Body of pancreas (tissue), 4 donors: ENCODE measurements at places on chromosomes 2 and 18.
A peak's percentile ranks its signal among the peaks of the same experiment; 100 is the strongest.

DNA sequence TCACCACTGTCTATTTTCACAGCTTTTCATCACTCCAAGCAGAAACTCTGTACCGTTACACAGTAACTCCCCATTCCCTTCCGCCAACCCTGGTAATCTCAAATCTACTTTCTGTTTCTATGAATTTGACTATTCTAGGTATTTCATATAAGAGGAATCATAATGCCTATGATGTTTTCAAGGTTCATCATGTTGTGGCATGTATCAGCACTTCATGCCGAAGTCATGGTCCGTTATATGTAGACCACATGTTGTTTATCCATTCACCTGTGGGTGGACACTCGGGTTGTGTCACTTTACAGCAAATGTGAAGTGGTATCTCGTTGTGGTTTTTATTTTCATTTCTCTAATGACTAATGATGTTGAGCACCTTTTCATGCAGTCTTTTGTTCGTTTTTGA, 21.6 kb downstream of the CPSF3 start:
- H3K27me3 ChIP-seq, result no peaks in the 10 kb centered on the region
- H3K4me1 ChIP-seq, result no peaks in the 10 kb centered on the region
- peaks cover 6% of the 10 kb centered on the region for H3K36me3 ChIP-seq
- H3K4me3 ChIP-seq, result no peak overlapping the region
- no peak overlapping the region for H3K27ac ChIP-seq

DNA sequence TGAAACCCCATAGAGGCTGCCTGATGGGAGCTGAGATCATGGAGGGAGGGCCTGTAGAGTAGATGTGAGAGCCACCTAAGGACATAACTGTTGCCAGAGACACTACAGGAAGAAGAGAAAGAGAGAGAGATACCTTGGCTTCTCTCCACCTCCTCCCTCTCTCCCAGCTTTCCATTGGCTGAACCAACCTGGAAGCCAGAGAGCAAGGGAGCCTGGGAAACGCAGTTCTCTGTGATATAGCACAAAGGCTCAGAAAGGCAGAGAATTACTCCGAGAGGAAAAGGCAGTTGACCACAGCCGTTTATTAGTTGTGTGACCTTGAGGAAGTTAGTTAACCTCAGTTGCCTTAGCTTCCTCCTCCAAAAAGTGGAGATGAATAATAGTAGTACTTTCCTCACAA, 37.7 kb upstream of the MAT2A start:
- peak; percentile 47 for DNase-seq
- peaks cover 20% of the 10 kb centered on the region for H3K4me1 ChIP-seq
- H3K36me3 ChIP-seq, result no peaks in the 10 kb centered on the region
- H3K27ac ChIP-seq, result no peak overlapping the region
- H3K4me3 ChIP-seq, result no peak overlapping the region

DNA sequence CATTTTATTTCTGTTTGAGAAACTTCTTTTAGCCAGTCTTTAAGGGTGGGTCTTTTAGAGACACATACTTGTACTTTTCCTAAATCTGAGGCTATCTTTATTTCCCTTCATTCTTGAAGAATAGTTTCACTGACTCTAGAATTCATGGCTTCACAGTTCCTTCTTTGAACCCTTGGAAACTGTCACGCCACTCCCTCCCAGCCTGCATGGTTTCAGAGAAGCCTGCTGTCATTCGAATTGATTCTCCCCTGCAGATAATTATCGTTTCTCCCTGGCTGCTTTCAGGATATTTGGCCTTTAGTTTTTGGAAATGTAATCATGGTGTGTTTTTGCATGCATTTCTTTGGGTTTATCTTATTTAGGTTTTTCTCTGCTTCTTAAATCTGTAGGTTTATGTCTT, 72.0 kb upstream of the REV1 start:
- H3K27me3 ChIP-seq, result no peaks in the 10 kb centered on the region
- H3K36me3 ChIP-seq, result no peaks in the 10 kb centered on the region
- no peak for DNase-seq
- no peak overlapping the region for H3K27ac ChIP-seq

DNA sequence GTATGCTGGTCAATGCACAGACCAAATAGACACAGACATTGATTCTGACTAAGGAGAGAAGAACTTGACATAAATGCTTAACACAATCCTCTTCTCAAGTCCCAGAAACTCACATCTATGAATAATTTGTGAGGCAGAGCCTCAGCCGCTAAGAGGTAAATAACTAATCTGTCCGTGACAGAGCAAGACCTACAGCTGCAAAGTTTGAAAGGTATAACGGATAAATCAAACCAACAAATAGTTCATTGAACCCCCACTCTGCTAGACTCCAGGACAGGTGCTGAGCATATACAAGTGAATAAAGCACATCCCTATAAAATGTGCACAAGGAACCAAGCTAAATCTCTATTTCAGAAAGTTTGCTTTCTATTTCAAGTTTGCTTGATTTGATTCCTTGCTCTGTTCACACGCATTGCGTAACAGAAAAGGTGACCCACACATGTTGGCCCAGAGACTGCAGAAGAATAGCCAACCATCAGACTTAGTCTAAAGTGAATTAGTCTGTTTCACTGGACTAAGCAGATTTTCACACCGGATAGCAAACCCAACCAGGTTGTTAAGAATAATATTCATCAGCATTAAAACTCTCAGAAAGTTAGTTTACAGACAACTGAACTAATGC, 51.7 kb downstream of the NCKAP5 start:
- DNase-seq, result no peak
- H3K27ac ChIP-seq, result no peak overlapping the region
- no peaks in the 10 kb centered on the region for H3K4me1 ChIP-seq
- no peaks in the 10 kb centered on the region for H3K27me3 ChIP-seq
- H3K4me3 ChIP-seq, result no peak overlapping the region

- DNase-seq, result no peak
- H3K4me3 ChIP-seq, result no peak overlapping the region
- H3K36me3 ChIP-seq, result no peaks in the 10 kb centered on the region
- H3K27me3 ChIP-seq, result peaks cover 5% of the 10 kb centered on the region
- no peak overlapping the region for H3K27ac ChIP-seq
Measured at GRCh38 chr2:241775223-241776177, 1.1 kb upstream of the GAL3ST2 start.

DNA sequence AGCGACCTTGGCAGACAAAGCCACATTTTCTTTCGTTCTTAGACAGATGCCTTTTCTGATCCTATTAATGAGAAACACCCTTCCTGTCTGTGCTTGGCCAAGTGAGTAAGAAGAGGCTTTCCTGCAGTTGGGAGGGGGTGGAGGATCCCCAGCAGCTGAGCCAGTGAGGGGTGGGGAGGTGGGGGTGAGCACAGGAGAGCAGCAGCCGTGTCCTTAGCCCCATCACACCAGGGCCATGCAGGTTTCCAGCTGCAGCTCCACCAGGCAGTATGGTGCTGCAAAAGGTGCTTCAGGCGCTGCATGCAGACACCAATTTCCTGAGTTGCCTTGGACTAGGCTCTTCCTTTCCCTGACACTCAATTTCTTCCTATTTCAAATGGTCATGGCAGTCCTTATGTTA, 123.3 kb upstream of the SIX2 start:
- H3K27ac ChIP-seq, result no peak overlapping the region
- H3K4me3 ChIP-seq, result no peak overlapping the region
- H3K36me3 ChIP-seq, result no peaks in the 10 kb centered on the region
- no peaks in the 10 kb centered on the region for H3K4me1 ChIP-seq
- no peak for DNase-seq
- no peaks in the 10 kb centered on the region for H3K27me3 ChIP-seq

- H3K4me1 ChIP-seq, result peaks cover 6% of the 10 kb centered on the region
- H3K27me3 ChIP-seq, result no peaks in the 10 kb centered on the region
- no peaks in the 10 kb centered on the region for H3K36me3 ChIP-seq
- DNase-seq, result no peak
- no peak overlapping the region for H3K4me3 ChIP-seq
- no peak overlapping the region for H3K27ac ChIP-seq
Measured at GRCh38 chr2:70927138-70927537, 8.6 kb upstream of the ATP6V1B1 start.

- H3K4me3 ChIP-seq, result no peak overlapping the region
- H3K27ac ChIP-seq, result no peak overlapping the region
- peaks cover 5% of the 10 kb centered on the region for H3K4me1 ChIP-seq
- no peaks in the 10 kb centered on the region for H3K27me3 ChIP-seq
- no peaks in the 10 kb centered on the region for H3K36me3 ChIP-seq
- DNase-seq, result no peak
Measured at GRCh38 chr2:171858397-171858958, 35.6 kb downstream of the SLC25A12 start.

- H3K27me3 ChIP-seq, result no peaks in the 10 kb centered on the region
Measured at GRCh38 chr2:106159866-106160785, 34.0 kb downstream of the UXS1 start.

DNA sequence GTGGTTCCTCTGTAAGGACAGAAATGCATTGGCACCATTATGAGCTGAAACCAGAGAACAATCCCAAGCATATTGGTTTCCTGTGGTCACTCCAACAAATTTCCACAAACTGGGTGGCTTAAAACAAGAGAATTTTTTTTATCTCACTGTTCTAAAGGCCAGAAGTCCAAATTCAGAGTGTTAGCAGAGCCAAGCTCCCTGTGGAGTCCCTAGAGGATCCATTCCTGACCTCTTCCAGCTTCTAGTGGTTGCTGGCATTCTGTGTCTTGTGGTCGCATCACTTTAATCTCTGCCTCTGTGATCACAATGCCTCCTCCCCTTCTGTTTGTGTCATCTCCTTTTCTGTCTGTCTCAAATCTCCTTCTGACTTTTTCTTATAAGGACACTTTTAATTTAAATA, 380.3 kb downstream of the NYAP2 start:
- H3K27me3 ChIP-seq, result no peaks in the 10 kb centered on the region
- no peaks in the 10 kb centered on the region for H3K4me1 ChIP-seq
- no peak for DNase-seq
- H3K4me3 ChIP-seq, result no peak overlapping the region

GRCh38 chr18:80167931-80168330, 58.9 kb downstream of the ADNP2 start:
- peaks cover 7% of the 10 kb centered on the region for H3K4me1 ChIP-seq
- no peak overlapping the region for H3K4me3 ChIP-seq
- DNase-seq, result no peak
- no peaks in the 10 kb centered on the region for H3K36me3 ChIP-seq

DNA sequence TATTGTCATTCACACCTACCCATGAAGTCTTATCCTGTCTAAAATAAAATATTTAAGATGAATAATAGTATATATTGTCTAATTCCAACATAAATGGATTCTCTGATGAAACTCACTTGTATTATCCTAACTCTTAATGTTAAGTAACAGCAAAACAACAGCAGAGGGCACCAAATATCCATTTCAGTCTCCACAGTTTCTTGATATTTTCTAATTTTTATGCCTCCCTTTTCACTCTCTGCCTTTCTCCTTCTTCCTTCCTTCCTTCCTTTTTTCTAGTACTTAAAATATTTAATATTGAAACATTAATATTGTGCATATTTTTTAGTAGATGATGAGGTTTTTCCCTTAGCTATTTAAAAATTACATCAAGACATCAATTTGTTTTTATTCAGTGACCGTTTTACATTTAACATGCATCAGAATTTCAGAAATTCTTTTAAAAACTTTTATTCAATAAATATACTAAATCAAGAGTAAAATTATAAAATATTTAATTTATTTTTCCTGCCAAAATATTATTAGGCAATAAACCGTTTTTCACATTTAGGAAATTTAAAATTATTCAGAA, 97.6 kb downstream of the WDR7 start:
- H3K4me1 ChIP-seq, result no peaks in the 10 kb centered on the region
- H3K4me3 ChIP-seq, result no peak overlapping the region
- H3K27me3 ChIP-seq, result no peaks in the 10 kb centered on the region

DNA sequence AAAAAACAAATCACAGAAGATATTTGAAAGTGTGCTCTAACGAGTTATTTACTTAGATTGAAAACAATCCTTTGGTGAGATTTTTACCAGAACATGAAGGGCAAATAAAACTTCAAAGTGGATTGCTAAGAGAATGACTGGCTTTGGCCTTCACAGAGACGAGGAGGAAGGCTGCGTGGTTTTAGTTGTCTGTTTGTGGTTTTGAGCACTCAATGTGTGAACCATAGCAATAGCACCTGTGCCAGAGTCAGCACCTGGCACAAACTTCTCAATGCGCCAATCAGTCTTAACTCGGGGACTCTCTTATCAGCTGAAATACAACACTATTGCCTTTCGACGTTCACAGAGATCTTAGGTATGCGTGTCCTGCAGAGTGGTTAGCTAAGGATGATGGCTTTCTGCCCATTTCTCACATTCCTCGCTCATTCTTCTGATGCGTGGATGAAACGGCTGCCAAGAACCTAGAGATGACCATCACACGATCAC, 70.0 kb downstream of the MBP start:
- no peaks in the 10 kb centered on the region for H3K36me3 ChIP-seq
- no peak overlapping the region for H3K4me3 ChIP-seq
- DNase-seq, result no peak
- H3K27me3 ChIP-seq, result no peaks in the 10 kb centered on the region
- peaks cover 21% of the 10 kb centered on the region for H3K4me1 ChIP-seq
